ENCODE measurements at places on chromosomes 7 and 10.
A peak's percentile ranks its signal among the peaks of the same experiment; 100 is the strongest.

GRCh38 chr10:3173171-3173878 is 743 bp upstream of the PITRM1 start:
- DNase-seq: no peak

DNA sequence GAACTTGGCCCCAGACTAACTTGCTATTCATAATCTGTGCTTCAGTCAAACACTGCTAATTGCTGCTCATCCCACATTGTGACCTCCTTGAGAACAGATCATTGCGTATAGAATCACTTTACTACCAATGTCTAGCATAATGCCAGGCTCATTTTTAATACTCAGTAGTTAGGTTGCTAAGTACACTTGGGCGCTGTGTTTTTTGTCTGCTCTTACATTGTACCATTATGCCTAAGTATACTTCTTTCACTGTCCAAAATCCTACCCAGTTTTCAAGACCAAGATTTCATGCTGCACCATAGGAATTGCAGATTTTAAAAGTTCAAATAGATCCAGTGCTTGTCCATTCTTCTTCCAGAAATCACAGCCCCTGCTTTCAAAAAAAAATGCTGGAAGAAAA is 32.8 kb upstream of the TMEM106B start:
- DNase-seq: no peak

DNA sequence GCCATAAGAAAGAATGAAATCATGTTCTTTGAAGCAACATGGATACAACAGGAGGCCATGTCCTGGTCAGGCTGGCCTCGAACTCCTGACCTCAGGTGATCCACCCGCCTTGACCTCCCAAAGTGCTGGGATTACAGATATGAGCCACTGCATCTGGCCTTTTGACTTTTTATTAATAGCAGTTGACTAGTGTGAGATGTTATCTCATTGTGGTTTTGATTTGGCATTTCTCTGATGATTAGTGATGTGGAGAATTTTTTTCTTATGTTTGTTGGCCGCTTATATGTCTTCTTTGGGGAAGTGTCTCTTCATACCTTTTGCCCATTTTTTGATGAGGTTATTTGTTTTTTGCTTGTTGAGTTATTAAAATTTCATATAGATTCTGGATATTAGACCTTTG is 400.9 kb downstream of the SUGCT start:
- DNase-seq: no peak

GRCh38 chr7:96800824-96801223 is 91.2 kb upstream of the SEM1 start:
- DNase-seq: no peak

GRCh38 chr10:118101501-118101900 is 54.8 kb upstream of the RAB11FIP2 start:
- no peak for DNase-seq

DNA sequence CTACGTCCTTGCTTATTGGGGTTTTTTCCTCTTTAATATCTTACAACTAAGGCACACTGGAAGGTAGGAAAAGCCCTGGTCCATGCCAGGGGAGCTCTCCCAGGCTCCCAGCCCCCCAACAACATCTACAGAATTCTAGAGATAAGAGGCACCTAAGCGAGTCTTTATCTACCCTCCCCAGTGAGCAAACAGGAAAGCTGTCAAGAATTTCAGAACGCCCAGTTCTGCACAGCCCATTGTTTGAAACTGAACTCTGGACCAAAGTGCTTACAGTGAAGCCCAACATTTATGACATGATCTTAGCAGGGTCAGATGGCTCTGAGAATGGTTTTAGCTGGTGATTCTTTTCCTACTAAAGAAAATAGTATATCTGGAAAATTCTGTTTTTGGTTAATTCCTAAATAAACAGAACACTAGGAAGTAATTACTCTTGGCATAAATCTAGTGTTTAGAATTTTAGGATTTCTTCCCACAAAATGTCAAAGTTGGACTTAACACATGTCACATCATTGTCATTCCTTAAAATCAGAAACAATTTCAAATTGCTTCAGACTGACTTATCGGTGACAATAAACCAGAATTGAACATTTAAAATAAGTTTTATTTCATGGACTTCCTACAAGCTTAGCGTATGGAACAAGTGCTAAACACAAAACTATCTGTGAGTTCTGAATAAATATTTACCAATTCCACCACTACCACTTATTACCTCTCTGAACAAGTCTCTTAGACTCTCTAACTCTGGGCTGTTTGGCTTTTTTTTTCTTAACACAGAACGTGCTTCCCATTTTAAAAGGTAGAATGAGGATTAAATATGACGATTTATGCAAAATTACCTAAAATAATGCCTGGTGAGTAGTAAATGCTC is 31.3 kb upstream of the RNF32 start:
- DNase-seq: no peak

GRCh38 chr10:79449181-79450146 is 4.0 kb upstream of the ZCCHC24 start:
- DNase-seq: no peak

DNA sequence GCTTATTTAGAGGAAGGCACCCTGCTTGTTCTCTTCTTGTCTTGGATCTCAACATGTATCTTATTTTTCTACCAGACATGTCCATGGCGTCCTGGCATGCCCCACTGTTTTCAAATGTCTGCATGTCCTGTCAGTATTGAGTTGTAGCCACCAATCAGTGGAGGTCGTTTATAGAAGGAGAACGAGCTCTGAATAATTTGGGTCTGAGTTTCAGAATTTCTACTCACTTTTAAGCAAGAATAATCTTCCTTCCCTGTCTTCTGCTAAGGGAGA is 2.9 kb upstream of the HOXA13 start:
- no peak for DNase-seq

DNA sequence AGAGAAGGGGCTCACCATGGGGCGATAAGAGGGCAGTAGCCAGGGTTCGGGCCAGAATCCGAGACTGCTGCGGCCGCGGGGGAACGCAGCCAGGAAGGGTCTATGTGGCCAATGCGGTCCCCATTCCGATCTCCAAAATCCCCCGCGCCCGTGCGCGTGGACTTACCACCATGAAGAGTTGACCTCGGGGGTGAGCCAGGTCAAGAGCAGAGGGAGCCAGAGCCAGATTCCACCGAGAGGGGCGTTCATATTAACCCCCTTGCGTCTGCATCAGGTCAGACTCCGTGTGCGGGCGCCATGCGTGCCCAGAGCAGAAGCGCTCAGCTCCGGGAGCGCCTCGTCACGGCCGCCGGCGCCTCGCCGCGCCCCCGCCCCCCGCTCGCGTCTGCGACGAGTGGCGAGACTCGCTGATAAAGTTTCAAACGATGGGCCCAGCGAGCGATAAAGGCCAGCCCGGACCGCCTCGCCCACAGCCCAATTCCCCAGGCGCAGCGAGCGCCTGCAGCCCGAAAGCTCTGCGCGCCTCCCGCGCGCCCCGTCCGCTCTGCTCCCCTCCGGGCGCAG is at the start of gene WNT2:
WNT2 (minus strand) TSS at position 318 of the 564 bp plus-strand sequence; CDS start at position 249, 69 bp downstream.
- no peak for DNase-seq

- DNase-seq: no peak
These were observed 136.4 kb upstream of the ODAD2 start for GRCh38 chr10:28135258-28135657.

DNA sequence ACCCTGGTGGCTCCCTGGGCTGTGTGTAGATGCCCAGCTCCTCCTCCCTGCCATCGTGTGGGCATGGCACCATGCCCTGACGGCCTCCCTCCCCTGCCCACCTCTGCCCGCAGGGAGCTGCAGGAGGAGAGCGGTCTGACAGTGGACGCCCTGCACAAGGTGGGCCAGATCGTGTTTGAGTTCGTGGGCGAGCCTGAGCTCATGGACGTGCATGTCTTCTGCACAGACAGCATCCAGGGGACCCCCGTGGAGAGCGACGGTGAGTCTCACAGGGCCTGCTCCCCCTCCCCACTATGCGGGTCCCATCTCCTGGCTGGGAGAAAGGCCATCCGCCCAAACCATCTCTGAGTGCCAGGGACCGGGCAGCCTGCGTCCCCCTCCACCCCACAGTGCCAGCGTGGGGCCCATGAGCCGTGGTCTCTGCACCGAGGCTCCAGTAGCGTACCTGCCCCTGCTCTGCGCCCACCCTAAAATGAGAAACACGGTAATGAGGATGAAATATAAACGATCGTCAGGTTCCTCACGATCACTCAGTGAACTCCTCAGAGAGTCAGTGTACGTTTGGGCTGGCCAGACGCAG is 7.8 kb downstream of the NUDT1 start:
- DNase-seq: no peak

- DNase-seq: peak; percentile 72
These were observed 154.1 kb upstream of the AHR start for GRCh38 chr7:17144322-17144721.

- no peak for DNase-seq
These were observed 148.7 kb upstream of the GPR26 start for GRCh38 chr10:123517426-123517825.

DNA sequence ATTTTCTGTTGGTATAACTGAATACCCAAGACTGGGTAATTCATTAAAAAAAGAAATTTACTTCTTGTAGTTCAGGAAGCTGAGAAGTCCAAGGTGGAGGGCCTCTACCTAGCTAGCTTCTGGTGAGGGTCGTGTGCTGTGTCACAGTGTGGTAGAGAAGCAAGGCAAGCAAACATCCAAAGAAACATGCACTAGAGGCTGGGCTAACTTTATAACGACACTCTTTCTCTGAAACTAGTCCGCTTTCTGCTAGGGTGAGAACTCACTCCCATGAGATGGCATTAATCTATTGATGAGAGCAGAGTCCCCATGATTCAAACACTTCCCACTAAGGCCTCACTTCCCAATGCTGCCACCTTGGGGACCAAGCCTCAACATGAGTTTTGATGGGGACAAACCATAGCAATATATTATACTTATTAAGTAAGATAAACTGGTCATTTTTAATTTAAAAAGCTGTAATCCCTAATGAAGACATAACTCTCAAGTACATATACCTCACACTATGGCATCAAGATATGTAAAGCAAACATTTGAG is 50.8 kb downstream of the PHYHIPL start:
- DNase-seq: no peak

GRCh38 chr7:38675494-38676106 is 44.4 kb upstream of the AMPH start:
- DNase-seq: no peak

DNA sequence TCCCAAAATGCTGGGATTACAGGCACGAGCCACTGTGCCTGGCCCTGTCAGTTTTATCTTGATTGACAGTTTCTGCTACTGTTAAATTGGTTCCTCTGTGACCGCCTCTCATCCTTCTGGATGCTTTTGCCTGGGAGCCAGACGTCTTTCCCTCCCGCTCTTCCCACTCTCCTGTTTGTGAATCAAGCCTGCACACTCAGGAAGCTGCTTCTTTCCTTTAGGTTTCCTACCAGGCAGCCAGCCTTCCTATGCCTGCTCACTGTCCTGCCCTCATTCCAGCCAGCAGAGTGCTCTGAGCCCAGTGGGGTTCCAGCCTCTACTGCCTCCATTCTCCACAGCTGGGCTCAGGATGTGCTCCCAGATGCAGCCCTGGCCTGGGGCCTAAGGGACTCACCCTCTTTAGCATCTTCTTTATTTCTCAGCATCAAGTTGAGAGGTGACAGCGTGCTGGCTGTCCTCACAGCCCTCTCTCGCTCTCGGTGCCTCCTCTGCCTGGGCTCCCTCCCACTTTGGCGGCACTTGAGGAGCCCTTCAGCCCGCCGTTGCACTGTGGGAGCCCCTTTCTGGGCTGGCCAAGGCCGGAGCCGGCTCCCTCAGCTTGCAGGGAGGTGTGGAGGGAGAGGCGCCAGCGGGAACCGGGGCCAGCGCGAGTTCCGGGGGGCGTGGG is 5.1 kb downstream of the SH2D4B start:
- DNase-seq: no peak

DNA sequence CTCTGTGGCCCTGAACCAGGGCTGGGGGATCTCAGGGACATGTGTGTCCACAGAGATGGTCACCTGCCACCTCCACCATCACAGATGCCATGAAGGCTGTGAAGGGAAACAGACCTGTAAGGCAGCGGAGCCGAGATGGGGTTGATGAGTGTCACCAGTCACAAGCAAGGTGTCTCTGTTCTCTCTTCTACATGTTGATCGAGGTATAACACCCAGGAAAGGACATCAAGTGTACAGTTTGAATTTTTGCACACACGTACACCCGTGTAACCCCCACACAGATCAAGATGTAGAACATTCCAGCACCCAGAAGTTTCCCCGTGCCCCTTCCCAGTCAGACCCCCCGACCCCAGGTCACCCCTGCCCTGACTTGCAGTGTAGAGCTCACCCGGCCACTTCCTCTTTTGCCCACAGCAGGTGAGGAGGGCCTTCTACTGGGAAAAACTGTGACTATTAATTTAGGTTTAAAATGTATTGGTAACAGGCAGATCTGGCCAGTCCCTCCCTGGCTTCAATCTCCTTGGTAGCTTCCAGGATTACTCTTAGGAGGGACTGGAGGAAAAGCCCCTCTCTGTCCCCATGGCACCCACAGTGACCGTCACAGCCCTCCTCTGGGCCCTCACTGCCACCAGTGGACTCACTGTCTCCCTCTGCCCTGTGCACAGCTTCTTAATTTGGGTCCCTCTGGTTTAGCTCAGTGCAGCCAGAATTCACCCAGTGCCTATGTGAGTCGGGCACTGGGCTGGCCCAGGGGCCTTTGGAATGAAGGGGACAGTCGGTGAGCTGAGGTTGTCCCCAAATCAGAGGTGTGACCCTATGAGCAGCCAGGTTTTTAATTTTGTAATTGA is 108.2 kb downstream of the LHPP start:
- no peak for DNase-seq

- no peak for DNase-seq
These were observed 26.5 kb upstream of the SMIM30 start for GRCh38 chr7:113144817-113145216.

DNA sequence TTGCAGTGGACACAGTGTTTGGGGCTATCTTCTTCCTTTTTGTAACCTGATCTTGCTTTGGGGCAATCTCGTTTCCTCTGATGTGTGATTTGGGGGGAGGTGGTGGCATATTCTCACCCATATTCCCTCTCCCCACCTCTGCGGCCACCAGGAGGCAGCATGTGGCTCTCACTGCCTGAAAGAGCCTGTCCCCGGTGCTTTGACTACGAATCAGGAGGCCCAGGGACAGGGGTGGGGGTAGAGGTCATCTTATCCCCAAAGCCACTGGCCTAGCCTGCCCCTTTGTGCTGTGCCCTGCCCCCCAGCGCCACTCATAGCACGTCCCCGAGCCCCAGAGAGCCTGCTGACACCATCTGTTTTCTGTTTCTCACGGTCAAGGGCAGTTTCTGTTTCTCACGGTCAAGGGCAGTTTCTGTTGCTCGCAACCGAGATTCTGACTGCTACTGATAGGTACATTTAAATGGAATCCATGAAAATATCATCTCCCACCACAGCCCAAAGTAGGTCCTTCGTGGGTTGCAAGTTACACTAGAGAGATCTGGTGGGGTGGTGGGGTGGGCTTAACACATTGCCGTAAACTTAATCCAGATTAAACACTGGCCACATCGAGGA is 28.2 kb downstream of the PHYH start:
- peak; percentile 65 for DNase-seq

GRCh38 chr7:120628251-120628650 is 229.7 kb downstream of the TSPAN12 start:
- DNase-seq: no peak

DNA sequence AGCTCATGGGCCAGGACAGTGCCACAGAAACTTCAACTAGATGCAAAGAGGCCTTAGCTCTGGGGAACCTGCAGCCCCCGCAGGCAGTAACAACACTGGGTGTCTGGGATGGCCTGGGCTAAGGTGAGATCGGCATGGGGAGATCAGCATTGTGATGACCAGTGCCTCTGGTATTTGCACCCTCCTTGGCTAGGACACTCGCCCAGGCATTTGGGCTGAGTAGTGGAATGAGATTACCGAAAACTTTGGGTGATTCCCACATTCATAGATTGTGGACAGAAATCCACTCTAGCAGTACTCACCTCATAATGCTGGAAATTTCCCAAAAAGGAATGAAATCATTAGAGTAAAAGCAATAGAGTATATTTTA is 70.6 kb upstream of the ZMIZ2 start:
- no peak for DNase-seq
